ENCODE measurements at places on chromosomes 5 and 9. TPM values are rescaled to one million over a fixed set of nuclear protein-coding genes. Genes with fewer than 3 reads are reported as not detected.

NOXA1 gene
- total RNA-seq = not detected

MYORG gene
- 1.5 TPM for total RNA-seq

HTR4 gene
- not detected for total RNA-seq

FAM13B gene
- total RNA-seq = 15.3 TPM

TPPP gene
- total RNA-seq = 0.19 TPM

FOXD4L4 gene
- under 0.01 TPM for total RNA-seq

FLT4 gene
- 0.58 TPM for total RNA-seq

JAK2 gene
- total RNA-seq = 12.1 TPM

MAP1B gene
- total RNA-seq = 501 TPM

SPINK1 gene
- not detected for total RNA-seq

LCN9 gene
- total RNA-seq = not detected

PCDHGB7 gene
- total RNA-seq = 4.5 TPM

KIF27 gene
- total RNA-seq = 4.5 TPM

SLC6A19 gene
- not detected for total RNA-seq

PTGES gene
- 9.0 TPM for total RNA-seq

PCDHA7 gene
- total RNA-seq = 2.5 TPM

MCC gene
- total RNA-seq = 63.3 TPM

SHOC1 gene
- total RNA-seq = under 0.01 TPM

PCDHGA8 gene
- total RNA-seq = 1.3 TPM

DRD1 gene
- total RNA-seq = not detected

MEF2C gene
- total RNA-seq = 31.3 TPM

STPG3 gene
- total RNA-seq = not detected

CDH9 gene
- total RNA-seq = not detected

IL5 gene
- not detected for total RNA-seq

PCDHGA4 gene
- total RNA-seq = 8.2 TPM

NR2F1-AS1 gene
- 20.3 TPM for total RNA-seq

GABBR2 gene
- 0.56 TPM for total RNA-seq

BSPRY gene
- not detected for total RNA-seq

CNTFR gene
- not detected for total RNA-seq

DNM1 gene
- 3.1 TPM for total RNA-seq

ANKDD1B gene
- total RNA-seq = 0.19 TPM

FAM221B gene
- total RNA-seq = not detected

GHR gene
- total RNA-seq = 2.8 TPM

SPINK7 gene
- total RNA-seq = not detected

ZBED3 gene
- total RNA-seq = 0.28 TPM

GFPT2 gene
- 47.6 TPM for total RNA-seq

ZNF454 gene
- 0.96 TPM for total RNA-seq

HABP4 gene
- 15.8 TPM for total RNA-seq

CTSL gene
- total RNA-seq = 388 TPM

WHRN gene
- total RNA-seq = 0.56 TPM

FIBCD1 gene
- 3.3 TPM for total RNA-seq

DIAPH1 gene
- total RNA-seq = 41.4 TPM

EQTN gene
- not detected for total RNA-seq

ROR2 gene
- total RNA-seq = 0.38 TPM

EPB41L4B gene
- 3.3 TPM for total RNA-seq

C5orf63 gene
- 1.7 TPM for total RNA-seq

Data from regular cardiac myocyte (primary cell).